ENCODE measurements at places on chromosomes 16 and 17.

DNA sequence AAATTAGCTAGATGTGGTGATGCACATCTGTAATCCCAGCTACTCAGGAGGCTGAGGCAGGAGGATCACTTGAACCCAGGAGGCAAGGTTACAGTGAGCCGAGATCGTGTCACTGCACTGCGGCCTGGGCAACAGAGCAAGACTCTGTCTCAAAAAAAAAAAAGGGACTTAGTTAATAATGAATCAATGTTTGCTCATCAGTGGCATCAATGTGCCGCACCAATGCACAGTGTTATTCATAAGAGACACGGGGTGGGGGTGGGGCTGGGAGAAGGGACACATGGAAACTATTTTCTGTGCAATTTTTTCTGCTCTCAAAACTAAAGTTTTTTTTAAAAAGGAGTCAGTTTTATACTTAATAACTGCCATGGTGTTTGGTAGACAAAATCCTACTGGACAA is 6.8 kb upstream of the ATP2C2 start:
- no peak for DNase-seq

DNA sequence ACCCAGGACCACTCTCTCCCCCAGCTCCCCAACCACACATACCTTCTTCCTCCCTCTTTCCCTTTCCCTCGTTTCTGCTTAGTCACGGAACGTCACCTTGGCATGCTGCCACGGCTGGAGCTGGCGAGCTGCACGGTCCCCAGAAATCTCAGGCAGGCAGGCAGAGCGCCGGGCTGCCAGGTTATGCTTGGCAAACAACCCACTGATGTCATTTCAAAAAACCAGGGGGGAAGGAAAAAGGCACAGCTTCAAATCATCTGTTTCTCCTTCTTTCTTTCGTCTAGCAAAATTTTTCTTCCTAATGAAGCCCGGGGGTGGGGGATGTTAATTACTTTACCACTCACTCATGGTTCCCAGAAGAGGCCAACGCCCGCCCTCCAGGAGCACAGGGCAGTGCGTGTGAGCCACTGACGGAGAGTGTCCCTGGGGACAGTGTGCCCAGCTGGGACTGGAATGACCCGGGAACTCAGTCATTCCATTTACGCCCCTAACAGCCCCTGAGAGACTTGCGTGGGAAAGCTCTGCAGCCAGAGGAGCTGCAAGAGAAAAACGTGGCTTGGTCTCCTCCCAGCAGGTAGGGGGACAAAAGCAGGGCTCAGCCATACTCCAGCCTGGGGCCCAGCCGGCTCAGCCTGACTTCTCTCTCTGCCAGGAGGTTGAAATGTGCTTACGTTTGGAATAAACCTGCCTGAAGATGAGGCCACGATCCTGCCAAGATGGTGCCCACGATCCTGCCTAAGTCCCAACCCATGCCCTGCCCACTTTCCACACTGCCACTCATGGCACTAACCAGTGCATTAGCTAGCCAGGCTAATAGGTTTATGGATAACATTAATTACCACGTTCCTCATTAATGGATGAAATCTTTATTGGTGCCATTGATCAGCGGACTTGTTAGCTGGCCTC is 198.9 kb downstream of the ZFHX3 start:
- DNase-seq: peak; percentile 46

GRCh38 chr16:12439399-12440227 is 364.1 kb downstream of the CPPED1 start:
- DNase-seq: no peak

- no peak for DNase-seq
Observed at GRCh38 chr17:46889992-46890564, 32.9 kb upstream of the GOSR2 start.

- peak; percentile 20 for DNase-seq
Observed at GRCh38 chr16:70156207-70156978, 17.2 kb upstream of the CLEC18C start.

- no peak for DNase-seq
Observed at GRCh38 chr17:50263331-50264262, 10.7 kb upstream of the TMEM92 start.

DNA sequence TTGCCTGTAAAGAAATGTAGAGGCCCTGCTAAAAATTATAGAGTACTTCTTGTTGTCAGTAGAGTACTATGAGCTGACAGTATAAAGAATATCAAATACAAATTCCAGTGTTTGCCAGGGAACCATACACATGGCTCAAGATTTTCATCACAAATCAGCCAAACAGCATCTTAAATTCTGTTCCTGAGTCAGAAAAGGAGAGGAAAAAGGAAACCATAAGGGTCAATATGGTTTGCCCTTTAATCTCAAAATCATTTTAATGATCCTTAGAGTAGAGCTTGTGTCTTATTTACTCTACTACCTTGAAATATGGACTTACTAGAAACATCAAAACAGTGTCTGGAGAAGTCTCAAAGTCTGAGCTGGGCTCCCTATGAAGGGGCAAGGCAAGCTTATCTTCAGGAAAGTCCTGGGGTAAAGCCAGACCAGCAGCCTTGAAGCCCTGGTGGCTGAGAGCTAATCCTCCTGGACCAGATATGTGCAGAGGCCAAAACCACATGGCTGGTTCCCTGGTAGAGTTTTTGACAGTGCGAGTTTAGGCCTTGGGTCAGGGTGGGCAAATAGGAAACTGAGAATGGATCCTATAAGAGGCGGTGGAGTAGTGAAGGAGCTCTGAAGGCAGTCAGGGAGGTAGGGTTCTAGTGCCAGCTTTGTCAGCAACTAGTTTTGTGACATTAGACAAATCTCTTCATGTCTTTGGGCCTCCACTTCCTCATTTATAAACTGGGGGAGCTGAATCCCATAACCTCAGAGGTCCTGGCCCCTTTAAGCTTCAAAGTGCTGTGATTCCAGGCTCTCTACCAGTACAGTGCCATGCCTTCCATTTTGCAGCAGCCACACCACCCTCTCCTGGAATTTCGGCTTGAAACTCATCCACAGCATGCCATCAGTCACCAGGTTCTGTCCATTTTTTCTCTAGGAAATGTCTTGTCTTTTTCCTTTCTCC is 38.9 kb downstream of the MRTFB start:
- no peak for DNase-seq

- no peak for DNase-seq
Observed at GRCh38 chr16:64182985-64183384, 938.9 kb downstream of the CDH11 start.

- DNase-seq: no peak
Observed at GRCh38 chr16:20839504-20839903, 33.2 kb downstream of the REXO5 start.

GRCh38 chr16:2969545-2970521 is 685 bp downstream of the PAQR4 start:
- DNase-seq: peak; percentile 91

- DNase-seq: no peak
Observed at GRCh38 chr17:42065201-42065600, 14.8 kb upstream of the C17orf113 start.

DNA sequence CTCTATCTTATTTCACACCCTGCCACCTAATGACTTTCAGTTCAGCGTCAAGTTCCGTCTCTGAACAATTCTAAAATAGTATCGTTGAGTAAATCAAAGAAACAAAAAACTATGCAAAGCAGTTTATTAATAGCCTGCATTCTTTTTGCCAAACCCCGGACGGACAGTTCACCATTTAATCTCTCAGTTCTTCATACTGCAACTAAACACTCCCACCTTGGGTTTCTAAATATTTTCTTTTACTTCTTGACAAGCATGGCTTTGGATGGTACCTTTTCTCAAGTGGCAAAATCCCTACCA is 1.2 kb downstream of the MYH11 start:
- DNase-seq: no peak

DNA sequence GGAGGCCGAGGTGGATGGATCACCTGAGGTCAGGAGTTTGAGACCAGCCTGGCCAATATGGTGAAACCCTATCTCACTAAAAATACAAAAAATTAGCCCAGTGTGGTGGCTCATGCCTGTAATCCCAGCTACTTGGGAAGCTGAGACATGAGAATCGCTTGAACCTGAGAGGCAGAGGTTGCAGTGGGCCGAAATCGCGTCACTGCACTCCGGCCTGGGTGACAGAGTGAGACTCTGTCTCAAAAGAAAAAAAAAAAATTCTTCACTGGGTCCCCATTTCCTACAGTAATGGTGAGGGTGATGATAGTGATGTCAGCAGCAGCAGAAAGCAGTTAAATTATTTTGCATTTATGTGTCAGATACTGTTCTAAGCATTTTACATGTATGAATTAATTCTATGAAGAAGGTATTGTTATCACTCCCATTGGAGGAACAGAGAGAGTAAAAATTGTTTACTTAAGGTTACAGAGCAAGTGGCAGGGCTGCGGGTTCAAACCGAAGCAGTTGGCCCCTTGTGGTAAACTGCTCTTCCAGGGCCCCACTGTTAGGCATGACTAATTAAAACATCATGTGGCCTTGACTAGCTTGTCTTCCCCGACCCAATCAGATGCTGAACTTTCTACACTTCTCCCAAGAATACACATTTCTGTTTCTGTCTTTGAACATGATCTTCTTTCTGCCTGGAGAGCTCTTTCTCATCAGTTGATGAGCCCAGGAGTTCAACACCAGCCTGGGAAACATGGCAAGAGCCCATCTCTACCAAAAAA is 45.8 kb downstream of the STAT3 start:
- DNase-seq: no peak

DNA sequence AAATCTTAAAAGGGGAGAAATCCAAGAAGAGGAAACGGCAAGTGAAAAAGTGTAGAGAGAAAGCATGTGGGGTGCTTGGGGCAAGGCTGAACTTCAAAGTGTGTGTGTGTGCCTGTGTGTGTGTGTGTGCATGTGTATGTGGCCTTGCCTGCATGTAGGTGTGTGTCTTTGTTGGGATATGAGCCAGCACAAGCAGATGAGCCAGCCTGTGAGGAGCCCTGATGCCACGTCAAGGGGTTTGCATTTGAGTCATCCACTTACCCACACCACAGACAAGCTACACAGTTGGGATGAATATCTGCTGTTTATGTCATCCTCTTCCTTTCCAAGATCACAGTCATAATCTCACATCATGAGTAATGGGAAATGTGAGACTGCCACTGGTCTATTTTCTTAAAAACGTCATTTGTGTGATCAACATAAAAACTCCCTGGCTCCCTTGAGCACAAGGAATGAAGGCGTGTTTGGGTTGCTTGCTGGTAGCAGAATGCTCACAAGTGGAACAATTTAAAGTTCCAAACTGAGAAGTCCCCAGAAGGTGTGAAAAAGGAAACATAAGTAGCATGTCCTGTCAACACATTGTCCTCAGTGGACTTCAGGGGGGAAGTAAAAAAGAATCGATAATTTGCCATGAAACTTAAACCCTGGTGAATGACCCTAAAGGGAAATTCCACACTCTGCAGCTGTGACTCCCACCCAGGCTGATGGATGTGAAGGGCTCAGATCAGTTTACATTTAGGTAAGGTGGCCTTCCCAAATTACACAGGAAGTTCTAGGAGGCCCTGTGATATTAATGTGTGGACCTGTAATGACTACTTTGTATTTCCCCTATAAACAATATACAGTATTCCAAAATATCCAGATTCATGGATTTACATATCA is 14.7 kb downstream of the KCTD19 start:
- no peak for DNase-seq

DNA sequence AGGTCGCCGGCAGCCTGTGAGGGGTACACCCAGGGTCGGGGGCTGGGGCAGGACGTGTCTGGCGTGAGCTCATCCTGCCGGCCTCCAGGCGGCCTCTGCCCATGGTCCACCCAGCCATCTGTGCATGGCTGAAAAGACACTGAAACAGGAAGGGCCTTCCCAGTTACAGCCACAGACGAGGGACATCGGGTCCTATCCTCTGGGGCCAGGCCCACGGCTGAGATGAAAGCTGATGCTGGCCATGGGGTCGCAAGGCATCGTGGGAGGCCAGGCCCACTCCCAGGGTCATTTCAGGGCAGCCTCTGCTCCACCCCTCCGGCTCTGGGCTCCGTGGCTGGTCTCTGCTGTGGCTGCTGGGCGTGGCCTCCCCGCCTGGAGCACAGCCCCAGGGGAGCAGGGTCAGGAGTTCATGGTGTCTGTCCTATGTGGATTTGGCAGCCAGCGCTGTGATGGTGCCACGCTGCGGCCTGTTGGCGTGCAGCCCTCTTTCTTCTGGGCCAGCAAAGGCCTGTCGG is 16.6 kb upstream of the ATP6V0C start:
- no peak for DNase-seq

DNA sequence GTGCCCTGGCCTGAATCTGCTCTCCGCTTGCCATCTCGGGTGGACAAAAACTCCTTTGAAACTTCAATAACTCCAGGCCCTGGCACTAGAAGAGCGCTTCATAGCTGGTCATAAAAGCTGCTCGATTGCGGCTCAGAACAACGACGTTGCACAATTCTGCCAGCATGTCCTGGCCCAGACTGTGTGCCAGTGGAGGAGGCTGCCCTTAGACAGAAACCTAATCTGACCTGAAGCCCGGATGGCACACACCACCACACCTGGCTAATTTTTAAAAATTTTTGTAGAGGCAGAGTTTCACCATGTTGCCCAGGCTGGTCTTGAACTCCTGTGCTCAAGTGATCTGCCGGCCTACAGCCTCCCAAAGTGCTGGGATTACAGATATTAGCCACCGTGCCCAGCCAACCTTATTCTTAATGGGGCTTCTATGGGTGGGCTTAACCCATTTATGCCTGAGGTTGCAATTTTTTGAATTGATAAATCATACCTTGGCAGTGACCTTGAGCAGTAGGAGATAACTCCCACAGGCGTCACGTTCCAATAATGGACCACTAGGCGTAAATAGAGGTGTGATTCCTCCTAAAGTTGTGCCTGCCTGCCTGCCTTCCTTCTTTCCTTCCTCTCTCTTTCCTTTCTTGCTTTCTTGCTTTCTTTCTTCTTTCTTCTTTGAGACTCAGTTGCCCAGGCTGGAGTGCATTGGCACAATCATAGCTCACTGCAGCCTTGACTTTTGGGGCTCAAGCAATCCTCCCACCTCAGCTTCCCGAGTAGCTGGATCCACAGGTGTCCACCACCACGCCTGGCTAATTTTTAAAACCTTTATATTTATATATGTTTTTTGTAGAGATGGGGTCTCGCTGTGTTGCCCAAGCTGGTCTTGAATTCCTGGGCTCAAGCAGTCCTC is 1.1 kb upstream of the PPL start:
- DNase-seq: no peak

- no peak for DNase-seq
Observed at GRCh38 chr17:40726919-40727318, 23.4 kb upstream of the KRT24 start.

DNA sequence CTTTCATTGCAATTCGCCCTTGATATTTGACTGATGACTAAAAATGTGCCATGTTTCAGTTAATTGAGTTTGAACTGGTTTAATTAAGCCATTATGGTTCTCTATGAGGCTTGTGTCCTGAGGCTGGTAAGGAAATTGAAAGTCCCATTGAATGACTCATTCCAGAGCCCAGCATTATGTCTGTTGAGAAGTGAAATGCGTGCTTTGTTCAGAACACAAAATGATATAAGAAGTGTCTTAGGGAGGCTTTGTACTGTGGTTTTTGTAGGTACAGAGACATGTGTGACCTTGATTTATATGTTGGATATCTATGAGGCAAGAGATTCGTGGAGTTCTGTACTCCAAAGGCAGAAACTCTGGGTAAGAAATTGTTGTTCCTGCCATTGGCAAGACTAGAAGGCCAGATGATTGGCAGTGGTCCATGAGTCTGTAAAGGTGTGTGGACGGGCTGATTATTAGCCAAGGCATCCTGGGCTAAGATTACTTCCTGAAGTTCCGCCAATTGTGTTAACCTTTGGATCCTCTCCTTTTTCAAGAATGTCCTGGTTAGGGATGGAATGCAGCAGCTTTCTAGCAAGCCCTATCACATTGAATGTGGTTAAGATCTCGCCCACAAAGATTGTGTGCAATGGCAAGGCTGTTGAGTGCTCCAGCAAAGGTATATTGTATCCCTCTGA is 103.7 kb downstream of the NPIPB5 start:
- DNase-seq: no peak

GRCh38 chr17:229709-230394 is 48.4 kb upstream of the DOC2B start:
- no peak for DNase-seq

Data from iPS-NIHi11 (cell line).